ENCODE measurements at places on chromosomes 11 and 22.
A peak's percentile ranks its signal among the peaks of the same experiment; 100 is the strongest.

DNA sequence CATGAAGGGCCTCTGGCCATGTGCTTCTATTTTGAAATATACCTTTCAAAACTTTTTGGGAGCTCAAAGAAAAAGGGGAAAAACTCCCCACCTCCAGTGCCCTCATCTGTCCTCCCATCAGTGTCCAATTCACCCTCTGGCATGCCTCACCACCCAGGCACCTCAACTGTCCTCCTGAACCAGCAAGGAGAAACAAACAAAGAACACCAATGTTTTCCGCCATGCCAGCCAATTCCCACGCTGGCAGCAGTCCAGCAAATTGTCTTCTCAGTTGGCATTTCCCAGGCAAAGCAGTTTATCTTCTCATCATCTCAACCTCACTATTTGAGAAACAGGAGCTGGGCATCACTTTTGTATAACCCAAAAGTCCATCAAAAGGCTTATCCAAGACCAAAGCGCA is 496.9 kb downstream of the SOX6 start:
- no peak for DNase-seq

GRCh38 chr11:10998674-10999073 is 140.8 kb upstream of the ZBED5 start:
- DNase-seq: no peak

- no peak for DNase-seq
Observed at GRCh38 chr22:45238957-45239680, 1.6 kb downstream of the KIAA0930 start.

- peak; percentile 9 for DNase-seq
Observed at GRCh38 chr11:88016392-88017170, 158.7 kb downstream of the RAB38 start.

- no peak for DNase-seq
Observed at GRCh38 chr11:10457901-10458300, 2.8 kb downstream of the AMPD3 start.

GRCh38 chr11:113167599-113167998 is 146.8 kb upstream of the TTC12 start:
- no peak for DNase-seq

GRCh38 chr11:37755521-37755920 is 1157.5 kb upstream of the RAG2 start:
- DNase-seq: no peak

DNA sequence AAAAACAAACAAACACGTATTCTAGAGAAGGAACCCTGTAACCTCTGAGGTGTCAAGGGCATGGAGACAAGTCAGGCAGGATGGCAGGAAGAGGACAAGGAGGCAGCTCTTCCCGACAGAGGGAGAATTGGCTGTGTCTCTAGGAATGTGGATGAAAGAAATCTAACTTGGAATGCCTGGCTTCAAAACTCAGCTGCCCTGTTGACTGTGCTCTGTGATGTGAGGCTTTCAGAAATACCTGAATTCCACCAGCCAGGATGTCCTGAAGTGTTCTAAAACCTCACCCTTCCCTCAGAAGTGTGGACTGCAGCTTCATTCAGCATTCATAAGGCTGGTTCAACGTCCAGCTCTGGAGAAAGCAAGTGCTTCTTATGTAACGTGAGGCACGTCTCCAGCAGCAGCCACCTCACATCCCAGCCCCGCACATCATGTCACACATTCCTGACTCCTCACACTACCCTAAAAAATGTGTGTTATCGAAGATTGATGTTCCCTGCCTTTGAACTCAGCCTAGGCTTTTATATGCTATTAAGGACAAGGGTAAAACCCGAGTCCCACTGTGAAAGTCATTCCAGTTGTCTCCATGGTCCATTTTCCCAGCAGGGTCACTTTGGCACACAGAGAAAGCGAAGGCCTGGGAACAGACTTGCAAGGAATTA is 398.9 kb downstream of the ETS1 start:
- DNase-seq: no peak

DNA sequence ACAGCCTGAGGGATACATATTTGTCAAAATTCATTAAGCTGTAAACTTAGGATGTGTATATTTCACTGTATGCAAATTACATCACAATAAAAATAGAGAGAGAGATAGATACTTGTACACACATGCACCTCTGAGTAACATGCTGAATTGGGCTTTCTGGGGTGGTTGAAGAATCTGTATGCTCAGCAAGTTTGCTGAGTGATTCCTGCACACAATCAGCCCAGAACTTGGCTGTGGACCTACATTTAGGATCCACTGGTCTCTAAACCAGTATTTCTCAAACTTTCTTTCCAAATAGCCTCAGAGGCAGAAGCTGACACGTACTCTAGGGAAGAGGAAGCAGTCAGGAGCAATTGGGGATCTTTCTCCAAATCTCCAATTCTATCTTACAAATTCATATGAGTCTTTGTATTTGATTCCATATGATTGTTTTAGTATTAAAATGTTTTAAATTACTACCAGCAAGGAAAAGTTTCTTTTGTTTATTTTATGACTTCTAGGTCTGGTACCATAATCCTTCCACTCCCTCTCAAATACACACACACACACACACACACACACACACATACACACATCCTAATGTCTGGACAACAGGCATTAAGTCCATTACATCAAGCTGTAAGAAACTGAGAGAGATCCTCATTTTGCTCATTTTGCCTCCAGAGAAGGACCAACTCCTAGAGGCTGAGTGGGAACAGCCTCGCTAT is 20.0 kb downstream of the SYT13 start:
- DNase-seq: no peak

- no peak for DNase-seq
Observed at GRCh38 chr11:110984147-110984546, 261.4 kb upstream of the POU2AF2 start.

GRCh38 chr22:32776397-32776796 is 25.1 kb upstream of the TIMP3 start:
- DNase-seq: no peak

GRCh38 chr11:42490506-42490905 is 821.3 kb upstream of the API5 start:
- DNase-seq: no peak

DNA sequence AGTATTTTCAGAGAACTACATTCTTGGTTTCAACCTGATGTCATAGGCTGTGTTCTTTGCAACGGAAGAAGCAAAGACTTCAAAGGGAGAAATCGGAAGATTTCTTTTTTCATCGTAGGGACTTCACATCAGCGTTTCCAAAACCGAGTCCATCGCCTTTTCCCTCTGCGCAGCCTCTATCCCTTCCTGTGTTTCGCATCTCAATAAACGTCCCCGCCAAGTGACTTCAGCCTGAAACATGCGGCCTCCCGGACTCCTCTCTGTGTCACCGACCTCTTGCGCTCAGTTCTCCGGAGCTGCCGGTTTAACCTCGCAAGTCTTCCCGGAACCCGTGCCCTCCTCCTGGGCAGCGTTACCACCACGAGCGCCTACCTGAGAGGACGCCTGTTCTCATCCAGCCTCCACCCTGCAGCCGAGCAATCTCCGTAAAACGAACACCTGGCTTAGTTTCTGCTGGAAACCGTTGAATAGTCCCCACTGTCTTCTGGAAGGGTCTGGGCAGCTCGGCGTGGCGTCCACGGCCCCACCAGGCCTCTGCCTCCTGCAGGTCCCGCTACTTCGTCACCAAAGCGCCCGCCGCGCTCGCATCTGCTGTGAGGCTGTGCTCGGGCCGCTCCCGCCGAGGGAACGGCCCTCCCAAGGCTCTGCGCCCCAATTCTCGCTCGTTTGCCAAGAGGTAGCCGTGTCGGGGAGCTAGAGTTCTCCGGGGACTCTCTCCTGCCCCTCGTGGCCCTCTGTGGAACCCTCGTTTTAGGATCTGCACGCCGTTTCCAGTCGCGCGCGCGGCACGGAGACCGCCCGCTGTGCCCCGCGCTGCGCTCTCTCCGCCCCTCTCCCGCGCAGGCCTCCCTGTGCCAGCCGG is at the start of gene GLB1L3:
Gene GLB1L3 (plus strand): TSS at position 846 of the 862 bp plus-strand sequence. CDS start 362 bp downstream, outside the sequence.
- peak; percentile 43 for DNase-seq

DNA sequence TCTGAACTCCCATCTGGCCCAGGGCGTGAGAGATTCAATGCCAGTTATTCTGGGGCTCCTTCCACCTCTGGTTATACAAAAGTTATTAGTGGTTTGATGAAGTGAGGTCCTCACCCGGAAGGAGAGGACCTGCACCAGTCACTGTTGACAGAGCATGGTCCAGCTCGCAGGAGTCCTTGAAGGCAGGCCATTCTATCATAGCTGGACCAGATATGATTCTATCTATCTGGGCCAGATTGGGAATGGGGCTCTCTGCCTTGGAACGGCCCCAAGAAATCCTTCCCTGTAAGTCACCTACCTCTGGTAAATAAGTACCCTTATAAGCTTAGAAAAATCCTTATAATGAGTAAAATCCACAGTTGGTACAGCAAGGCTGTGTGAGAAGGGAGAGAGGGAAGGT is 50.7 kb downstream of the C11orf91 start:
- DNase-seq: no peak

- DNase-seq: no peak
Observed at GRCh38 chr11:26842478-26843282, 120.8 kb upstream of the SLC5A12 start.

DNA sequence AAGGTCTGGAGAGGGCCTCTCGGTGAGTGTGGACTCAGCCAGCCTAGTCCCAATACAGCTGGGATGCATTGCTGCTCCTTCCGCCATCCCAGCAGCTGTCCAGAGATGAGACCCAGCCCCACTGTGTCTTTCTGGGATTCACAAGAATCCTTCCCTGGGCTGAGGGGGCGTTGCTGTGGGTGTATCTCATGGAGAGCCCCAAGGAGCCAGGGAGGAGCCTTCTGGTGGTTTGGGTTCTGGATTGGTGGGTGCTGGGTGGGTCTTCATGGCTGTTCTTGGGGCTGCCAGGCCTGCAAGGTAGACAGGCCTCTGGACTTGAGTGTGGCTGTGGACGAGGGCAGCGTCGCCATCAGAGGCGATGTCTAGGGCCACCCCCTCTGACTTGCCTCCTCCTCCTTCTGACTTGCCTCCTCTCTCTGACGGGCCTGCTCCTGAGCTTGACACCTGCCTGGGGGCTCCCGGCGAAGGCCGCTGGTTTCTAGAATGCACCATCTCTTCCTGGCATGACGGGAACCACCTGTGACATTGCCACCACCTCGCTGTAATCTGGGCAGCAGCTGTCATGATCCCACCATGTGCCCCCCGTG is 17.2 kb downstream of the KCNQ1 start:
- no peak for DNase-seq

DNA sequence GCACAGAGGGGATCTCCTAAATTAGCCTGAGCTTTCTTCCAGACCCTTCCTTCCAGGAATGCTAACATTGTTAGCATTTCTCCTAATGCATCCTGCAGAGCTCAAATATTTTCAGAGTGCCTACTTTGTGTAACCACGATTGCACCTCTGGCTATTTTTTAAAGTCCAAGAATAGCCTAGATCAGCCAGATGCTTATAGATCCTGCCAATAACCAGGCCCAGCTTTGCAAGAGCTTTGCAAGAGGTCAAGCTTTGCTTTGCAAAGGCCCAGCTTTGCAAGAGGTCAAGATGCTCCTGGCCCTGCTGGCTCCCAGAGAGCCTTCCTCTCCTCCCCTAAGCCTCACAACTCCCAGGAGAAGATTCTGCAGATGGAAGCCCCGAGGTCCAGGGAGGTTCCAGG is 491.9 kb downstream of the MN1 start:
- DNase-seq: no peak

- DNase-seq: no peak
Observed at GRCh38 chr11:104142698-104143097, 21.2 kb downstream of the PDGFD start.

DNA sequence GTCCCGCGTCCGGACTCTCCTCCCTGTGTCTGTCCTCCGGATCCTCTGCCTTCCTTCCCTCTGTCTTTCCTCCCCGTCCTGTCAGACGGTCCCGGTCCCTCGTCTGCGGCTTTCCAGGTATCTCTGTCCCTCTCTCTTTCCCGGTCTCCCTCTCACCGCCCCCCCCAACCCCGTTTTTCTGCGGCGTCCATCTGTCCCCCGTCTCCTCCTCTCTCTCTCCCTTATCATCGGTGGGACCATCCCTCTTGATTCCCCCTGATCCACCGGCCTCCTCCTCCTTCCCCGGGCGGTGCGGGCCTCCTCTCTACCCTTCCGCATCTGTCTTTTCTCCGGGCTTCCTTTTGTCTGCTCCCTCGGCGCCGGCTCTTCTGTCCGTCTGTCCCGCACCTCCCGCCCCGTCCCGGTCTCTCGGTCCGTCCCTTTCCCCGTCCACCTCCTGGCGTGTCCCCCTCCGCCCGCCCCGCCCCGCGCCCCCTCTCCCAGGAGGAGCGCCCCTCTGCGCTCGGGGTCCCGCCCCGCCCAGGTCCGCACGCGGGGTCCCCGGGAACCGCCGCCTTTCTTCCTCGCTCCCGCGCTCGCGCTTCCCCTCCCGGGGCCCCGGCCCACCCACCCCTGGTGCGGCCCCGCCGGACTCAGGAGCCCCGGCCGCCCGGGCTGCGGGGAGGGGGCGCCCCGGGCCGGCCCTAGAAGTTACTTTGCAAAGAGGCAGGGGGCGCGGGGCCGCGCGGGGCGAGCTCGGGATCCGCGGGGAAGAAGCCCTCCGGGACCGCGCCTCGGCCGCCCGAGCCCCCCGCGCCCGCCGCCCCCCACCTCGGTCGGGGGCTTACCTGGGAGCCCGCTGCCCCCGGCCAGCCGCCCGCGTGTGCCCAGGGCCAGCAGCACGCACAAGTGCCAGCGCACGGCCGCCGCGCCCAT is 568 bp downstream of the SCUBE1 start:
- DNase-seq: no peak

DNA sequence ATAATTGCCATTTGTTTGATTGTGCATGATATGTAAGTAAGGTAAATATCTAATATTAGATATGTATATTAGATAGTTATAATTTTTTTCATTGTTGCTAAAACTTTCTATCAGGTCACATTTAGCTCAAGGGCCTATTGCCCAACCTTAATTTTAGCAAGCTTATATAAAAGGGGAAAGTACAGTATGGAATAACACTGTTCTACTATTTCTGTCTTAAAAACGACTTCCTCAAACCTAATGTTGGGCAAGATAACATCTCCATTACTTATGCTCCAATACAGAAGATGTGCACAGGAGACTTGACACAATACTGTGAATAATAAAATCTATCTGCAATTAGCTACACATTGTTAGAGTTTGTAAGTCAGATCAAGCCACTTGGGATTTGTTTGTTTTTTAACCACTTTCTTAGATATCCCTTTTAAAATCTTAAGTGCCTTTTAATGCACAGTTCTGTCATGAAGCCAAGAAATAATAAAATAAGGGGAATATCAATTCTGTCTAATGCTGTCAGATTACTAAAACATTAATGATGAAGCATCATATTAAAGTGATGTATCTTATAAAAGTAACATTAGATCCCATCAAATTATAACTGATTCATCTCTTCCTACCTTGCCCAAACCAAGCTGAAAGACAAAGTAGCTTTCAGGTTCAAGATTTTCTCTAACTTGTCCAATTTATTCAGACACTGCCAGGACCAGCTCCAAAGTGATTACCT is 98.1 kb downstream of the SIK3 start:
- no peak for DNase-seq

DNA sequence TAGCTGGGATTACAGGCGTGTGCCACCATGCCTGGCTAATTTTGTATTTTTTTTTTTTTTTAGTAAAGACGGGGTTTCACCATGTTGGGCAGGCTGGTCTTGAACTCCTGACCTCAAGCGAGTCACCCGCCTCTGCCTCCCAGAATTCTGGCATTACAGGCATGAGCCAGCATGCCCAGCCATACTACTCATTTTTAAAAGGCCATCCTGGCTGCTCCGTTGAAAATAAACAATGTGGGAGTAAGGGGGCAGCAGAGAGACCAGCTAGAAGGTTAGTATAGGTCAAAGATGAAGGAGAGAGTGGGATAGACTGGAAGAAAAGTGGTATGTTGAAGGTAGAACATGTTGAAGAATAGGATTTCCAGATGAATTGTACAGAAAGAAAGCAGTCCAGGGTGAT is 17.6 kb upstream of the LIN7C start:
- no peak for DNase-seq

- no peak for DNase-seq
Observed at GRCh38 chr11:61513143-61513765, 4.7 kb downstream of the LRRC10B start.

All from stimulated activated CD8-positive, alpha-beta memory T cell treated with anti-CD3 and anti-CD28 coated beads, Interleukin-7, amount 100 ng/mL, for 1 hour (primary cell).